ENCODE measurements at places on chromosomes 7 and 10.

DNA sequence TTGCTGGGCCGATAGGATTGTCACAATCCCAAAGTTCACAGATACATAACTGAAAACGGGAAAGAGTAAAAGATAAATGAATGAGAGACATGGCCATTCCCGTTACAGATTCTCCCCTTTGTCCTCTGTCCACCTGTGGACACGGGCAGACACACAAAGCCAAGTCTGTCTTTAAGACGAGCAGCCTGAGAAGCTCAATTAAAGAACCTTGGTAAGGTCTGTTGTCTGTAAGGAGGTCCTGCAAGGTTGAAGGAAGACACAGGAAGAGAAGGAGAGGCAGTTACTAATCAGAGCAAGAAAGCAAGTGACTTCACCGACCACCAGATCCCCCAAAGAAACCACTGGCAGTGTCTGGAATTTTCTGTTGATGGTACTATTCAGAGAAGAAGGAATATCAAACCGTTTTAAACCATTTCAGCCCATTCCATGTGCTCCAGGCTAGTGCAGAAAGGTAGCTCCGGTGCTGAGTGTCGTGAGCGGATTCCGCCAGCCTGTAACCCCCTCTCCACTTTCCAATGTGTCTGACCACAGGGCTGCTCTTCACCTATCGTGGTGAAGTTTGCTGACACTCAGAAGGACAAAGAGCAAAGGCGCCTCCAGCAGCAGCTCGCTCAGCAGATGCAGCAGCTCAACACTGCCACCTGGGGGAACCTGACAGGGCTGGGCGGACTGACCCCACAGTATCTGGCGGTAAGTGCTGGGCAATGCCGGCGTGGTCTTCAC lies 252.6 kb downstream of the CELF2 start:
- DNase-seq, result peak; percentile 79

- no peak for DNase-seq
Observed at GRCh38 chr7:136009488-136010079, 32.4 kb upstream of the MTPN start.

GRCh38 chr7:83429493-83429892 lies 219.4 kb downstream of the SEMA3E start:
- no peak for DNase-seq

DNA sequence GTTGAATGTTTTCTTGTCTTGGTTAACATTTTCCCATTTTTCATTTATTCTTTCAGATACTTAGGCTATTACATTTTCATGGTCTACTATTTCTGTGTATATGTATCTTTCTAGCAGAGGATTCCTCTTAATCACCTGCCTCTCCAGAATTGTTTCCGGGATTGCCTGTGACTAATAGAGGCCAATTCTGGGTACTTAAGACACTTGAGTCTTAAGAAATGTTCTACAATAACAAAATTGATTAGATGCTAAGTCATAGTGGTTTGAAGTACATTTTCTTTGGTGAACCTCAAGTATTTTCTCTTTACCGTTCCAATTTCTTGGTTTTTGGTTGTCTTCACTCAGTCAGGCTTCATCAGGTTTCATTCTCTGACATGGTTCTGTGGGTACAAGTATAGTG lies 26.4 kb downstream of the BBS9 start:
- no peak for DNase-seq

- no peak for DNase-seq
Observed at GRCh38 chr10:112363696-112364688, 9.9 kb upstream of the ACSL5 start.

- no peak for DNase-seq
Observed at GRCh38 chr7:32283546-32283945, 206.6 kb downstream of the LSM5 start.

Data from activated CD4-positive, alpha-beta T cell treated with anti-CD3 and anti-CD28 coated beads for 4 hours (primary cell).